ENCODE measurements at places on chromosomes 5 and 9. TPM values are rescaled to one million over a fixed set of nuclear protein-coding genes. Genes with fewer than 3 reads are reported as not detected.

Gene SLC6A3
- total RNA-seq, result not detected

- no peak for DNase-seq
These were observed 6.7 kb upstream of the SPATA31E1 start for GRCh38 chr9:87875831-87876545.

Gene ECM2
- total RNA-seq, result 71.3 TPM

DNA sequence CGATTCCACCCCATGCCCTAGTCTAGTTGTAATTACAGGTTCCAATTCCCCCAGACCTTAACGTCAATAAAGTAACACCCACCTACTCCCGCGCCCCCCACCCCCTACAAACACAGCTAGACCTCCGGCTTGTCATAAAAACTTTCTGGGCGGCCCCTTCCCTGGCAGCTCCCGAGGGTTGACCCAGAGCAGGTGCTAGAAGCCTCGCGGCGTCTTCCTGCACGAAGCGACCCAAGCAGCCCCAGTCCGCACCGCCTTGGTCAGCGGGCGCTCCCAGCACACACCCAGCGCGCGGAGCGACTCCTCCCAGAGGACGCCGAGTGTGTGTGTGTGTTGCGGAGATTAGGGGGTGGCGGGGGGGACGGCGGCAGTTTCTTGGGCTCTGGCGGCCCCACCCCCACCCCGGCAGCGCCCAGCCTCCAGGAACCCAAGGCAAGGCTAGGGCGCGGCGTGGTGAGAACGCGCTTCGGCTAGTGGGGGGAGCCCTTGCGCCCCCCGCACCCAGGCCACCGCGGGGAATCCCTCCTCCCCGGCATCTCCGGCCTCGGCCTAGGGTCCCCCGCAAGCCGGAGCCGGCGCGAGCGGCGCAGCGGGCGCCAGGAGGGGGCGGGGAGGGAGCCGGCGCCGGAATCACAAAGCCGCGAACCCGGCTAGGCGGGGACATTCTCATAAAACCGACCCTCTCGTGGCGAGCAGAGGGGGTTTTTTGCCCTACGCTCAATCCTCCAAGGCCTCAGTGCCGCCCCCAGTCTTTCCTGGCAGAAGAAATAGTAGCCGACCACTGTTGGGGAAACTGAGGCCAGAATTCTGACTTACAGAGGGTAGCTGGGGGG, 2.2 kb downstream of the PCDH1 start:
- DNase-seq, result peak; percentile 89

- DNase-seq, result no peak
These were observed 54.4 kb downstream of the ARRDC3 start for GRCh38 chr5:91328743-91329142.

- no peak for DNase-seq
These were observed 5.3 kb upstream of the NR4A3 start for GRCh38 chr9:99816392-99816791.

Gene CD180
- 2.6 TPM for total RNA-seq

GRCh38 chr9:78370991-78371390, 74.1 kb downstream of the PSAT1 start:
- DNase-seq, result no peak

Gene CCDC180
- total RNA-seq, result 2.8 TPM

DNA sequence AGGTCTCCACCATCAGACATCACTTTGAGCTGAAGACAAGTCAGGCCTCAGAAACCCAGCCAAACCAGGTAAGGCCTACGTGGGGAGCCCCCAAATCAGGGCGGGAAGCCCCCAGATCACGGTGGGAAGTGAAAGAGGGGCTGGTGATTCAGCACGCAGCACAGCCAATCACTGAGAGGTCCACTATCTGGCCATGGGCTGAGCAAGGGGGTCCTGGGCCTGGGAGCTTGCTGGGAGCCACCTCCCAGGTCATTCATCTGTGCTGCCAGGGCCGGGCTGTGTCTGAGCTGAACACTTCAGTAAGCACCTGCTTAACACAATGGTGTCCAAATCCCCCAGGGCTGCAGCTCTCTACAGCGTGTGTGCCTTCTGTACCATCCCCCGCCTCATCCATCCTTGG, 15.5 kb downstream of the MED10 start:
- no peak for DNase-seq

DNA sequence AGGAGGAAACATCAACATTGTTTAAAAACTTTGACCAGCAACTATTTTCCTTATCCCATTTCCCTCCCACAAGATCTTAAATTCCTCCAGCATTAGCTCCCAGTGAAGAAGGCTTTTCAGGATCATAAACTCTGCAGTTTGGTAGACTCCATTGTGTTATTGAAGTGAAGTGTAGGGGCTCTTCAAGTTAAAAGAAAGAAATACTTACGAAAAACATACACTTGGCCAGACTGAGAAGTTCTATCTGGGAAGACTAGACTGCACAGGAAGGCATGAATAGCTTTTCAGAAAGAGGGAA, 22.3 kb downstream of the LIFR start:
- no peak for DNase-seq

- no peak for DNase-seq
These were observed 29.8 kb upstream of the PPARGC1B start for GRCh38 chr5:149700347-149700746.

GRCh38 chr9:16551692-16552091, 318.8 kb downstream of the BNC2 start:
- no peak for DNase-seq

Gene FBN2
- total RNA-seq, result 1.4 TPM

Gene EPB41L4A
- 30.2 TPM for total RNA-seq

All from mesenteric fat pad (tissue), 1 donor.